NCI-H1105 (cell line): ENCODE measurements at places on chromosomes 7 and 10.

GRCh38 chr7:2220030-2220429 is 12.7 kb downstream of the MAD1L1 start:
- no peak for DNase-seq

- peak; percentile 30 for DNase-seq
Measured at GRCh38 chr7:110534241-110534931, 556.5 kb upstream of the LRRN3 start.

GRCh38 chr10:90612276-90612675 is 245.6 kb downstream of the HTR7 start:
- DNase-seq = no peak

DNA sequence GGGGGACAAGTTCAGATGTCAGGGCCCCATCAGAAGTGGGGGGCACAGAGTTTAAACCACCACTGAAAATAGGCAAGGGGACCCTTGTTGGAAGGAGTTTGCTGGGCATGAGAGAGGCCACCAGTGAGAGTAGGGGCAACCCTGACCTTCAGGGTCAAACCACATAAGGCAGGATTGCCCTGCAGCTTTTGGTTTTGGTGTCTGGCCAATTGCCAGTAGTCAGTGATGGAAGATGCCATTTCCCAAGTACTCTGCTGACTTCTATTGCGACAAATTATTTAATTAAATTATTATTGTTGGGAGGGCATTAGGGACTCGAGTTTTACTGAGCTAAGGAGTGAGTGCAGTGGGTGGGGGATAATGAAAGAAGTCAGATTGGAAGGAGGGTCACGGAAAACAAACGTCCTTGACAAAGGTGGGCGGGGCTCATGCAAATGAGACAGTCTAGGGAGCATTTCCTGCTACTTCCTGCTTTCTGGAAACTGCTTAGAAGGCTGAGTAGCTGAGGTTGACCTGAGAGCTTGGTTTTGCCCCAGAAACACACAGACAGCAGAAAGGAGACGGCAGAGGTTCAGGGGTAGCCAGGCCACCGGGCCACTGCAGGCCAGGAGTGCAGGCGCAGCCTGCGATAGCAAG is 74.2 kb upstream of the ANLN start:
- DNase-seq = no peak

- no peak for DNase-seq
Measured at GRCh38 chr10:77084431-77085144, 553.0 kb downstream of the KCNMA1 start.

- DNase-seq = no peak
Measured at GRCh38 chr7:151832138-151832537, 44.8 kb downstream of the PRKAG2 start.

- DNase-seq = no peak
Measured at GRCh38 chr10:131629026-131629770, 271.6 kb upstream of the PPP2R2D start.

DNA sequence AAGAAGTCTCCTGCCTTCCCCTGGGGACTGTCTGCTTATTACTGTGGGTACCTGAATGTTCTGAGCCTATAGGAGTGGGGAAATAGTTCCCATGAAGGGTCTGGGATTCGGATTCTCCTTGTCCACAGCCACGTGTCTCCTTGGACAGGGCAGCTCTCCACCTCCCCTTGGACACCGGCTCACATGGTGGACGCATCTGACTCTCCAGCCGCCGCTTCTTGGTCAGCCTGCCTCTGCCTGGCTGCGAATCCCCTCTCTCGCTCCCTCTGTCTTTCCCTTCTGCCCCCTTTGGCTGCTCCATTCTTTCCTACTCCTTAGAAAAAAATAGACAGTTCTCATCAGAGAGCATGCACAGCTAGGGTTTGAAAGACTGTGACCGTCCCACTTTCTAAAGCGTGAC is 46.9 kb downstream of the JAKMIP3 start:
- no peak for DNase-seq

DNA sequence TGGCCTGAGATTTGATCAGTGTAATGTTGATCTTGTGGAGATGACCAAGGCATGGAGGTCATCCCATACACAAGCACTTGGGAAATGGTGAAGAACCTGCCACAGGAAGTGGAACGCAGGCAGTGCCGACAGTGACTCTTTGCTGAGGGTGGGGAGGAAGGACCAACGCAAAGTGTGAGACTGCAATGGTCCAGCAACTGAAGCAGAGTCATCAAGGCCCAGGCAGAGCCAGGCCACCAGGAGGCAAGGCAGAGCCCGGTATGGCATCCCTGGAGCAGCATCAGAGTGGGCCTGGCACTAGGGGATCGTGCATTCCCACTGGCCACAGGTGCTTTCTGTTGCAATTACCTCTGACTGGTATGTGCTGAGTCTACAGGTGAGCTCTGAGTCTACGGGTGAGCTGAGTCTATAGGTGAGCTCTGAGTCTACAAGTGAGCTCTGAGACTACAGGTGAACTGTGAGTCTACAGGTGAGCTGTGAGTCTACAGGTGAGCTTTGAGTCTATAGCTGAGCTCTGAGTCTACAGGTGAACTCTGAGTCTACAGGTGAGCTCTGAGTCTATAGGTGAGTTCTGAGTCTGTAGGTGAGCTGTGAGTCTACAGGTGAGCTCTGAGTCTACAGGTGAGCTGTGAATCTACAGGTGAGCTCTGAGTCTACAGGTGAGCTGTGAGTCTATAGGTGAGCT is 132.9 kb downstream of the KLF6 start:
- no peak for DNase-seq

DNA sequence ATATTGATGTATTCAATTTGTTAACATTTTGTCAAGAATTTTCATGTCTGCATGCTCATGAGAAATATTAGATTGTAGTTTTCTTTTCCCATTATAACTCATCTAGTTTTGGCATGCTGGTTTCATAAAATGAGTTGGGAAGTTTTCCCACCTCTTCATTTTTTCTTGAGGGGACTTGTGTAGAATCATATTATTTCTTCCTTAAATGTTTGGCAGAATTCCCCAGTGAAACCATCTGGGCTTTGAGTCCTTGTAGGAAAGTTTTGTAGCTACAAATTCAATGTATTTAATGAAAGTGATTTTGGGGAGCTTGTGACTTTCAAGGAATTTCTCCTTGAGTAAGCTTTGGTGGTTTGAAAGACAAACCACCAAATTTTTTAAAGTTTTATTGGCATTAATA is 173.2 kb downstream of the PHTF2 start:
- DNase-seq = no peak

DNA sequence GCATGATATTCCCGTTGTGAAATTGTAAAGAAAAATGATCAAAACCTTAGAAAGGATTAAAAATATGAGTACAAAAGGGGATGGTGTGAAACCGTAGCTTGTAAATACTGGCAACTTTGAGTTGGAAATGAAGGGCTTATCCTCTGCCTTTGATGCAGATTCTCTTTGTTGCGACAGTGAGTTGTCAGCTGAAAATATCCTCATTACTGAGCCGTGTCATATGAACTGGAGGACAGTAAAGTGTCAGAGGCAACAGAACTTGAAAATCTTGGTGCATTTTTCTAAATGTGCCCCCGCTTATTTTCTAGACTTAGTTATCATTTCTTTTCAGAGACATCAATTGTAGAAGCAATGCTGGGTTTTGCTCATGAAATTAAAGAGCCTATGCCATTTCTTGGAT is 170.5 kb upstream of the NPS start:
- DNase-seq = no peak

DNA sequence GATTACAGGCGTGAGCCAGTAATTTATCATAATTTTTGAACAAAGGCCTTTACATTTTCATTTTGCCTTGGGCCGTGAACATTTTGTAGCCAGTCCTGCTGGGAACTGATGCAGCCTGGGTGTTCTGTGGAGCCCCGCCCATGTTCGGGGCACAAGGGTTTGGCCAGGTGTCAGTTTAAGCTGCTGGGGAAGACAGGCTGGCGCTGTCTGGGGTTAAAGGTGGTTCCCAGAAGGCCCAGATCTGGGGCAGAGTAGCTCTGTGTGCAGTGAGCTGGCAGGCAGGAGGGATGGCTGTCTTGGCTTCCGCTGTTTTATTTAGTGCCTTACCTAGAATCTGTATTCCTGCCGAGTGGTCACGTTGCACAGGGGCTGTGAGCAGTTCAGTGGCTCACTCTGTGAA is 50.2 kb downstream of the DOCK1 start:
- DNase-seq = no peak

- no peak for DNase-seq
Measured at GRCh38 chr10:125262409-125262808, 102.0 kb upstream of the CTBP2 start.

DNA sequence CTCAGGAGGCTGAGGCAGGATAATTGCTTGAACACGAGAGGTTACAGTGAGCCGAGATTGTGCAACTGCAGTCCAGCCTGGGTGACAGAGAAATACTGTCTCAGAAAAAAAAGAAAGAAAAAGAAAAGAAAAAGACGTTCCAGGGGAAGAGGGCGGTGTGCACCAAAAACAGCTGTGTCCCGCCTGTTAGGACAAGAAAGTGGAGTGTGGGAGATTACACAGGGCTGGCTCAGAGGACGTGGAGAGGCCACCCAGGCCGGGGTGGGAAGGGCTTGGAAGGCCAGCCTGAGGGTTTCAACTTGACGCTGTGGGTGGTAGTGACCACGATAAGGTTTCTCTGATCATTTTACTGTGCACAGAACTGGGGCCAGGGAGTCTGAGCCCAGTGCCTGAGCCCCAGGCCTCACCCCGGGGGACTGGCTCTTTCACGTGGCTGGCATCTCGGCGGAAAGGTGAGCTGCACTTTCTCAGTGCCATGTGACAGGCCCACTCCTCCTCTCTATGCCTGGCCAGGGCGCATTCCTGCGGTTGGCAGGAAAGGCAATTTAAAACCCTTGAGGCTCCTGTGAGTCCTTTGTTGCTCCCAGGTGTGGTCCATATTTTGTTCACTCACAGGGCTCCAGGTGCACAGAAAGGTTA is 13.9 kb downstream of the RHBDD2 start:
- no peak for DNase-seq

DNA sequence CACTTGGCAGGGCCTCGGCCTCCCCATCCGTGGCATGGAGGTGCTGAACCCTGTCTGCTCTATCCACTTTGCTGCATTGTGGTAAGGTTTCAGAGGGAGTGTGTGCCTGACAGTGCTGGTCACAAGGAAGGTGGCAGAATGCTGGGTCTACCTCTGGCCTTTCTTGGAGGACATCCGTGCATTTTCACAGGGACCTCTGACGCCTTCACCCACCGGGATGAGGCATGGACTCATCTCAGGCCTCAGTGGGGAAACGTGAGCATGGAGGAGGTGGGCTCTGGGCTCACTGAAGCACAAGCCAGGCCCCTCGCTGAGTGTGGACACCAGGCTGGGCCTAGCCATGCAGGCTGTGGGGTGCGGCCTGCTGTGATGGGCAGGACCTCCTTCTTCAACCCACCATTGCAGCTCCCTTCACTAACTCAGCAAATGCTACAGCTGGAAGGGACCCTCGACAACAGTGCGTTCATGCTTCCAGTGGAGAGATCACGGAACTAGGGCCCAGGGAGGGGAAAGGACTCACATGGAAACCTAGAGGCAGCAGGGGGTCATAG is 8.6 kb downstream of the TBATA start:
- DNase-seq = no peak

DNA sequence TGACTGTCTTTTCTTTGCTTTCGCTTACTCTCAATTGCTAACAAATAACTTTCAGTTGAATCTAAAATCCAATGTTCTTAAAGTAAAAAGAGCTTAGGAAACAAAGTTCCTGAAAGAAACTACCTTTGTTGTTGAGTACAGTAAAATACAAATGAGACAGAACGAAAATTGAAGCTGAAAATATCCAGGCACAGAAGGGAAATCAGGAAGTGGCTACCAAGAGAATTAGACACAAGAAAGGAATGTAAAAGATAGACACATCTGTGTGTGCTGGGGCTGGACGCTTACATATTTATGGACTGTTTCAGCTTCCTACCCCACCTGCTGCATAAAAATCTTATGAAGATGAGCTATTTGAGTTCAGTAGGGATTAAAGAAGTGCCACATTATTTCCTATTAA is 161.7 kb upstream of the PLXDC2 start:
- no peak for DNase-seq

DNA sequence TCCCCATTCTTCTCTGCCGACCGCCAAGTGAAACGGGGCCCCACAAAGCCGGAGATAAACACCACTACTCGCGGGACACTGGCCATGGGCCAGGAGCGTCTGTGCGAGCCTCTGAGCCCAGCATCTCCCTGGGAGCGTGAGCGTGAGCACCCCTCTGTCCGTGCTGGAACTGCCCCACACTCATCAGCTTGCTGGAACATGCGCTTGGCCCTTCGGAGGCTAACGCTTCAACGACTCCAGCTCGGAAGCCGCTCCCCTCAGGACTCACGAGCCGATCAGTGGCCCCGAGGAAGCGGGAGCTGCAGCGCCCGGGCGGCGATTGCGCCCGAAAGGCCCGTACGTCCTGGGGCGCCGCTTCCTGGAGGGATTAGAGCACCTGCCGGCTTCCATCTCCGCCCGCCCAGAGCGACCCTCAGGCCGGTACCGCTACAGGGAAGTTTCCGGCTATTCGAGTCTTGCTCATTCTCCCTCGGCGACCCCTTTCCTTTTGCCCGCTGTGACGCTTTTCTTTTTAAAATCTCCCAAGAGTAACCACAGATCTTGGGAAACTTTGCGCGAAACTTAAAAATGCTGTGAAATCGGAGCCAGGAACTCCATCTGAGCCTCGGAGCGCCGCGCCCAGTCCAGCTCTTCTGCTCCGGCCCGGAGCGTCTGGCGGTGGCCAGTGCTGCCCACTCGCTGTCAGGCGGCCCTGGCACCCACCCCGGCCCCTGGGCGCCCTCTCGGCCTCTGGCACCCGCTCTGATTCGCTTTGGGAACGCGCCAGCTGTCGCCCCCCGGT is 1.0 kb downstream of the TLL2 start:
- DNase-seq = no peak

- DNase-seq = no peak
Measured at GRCh38 chr7:37056234-37056912, 332.1 kb upstream of the AOAH start.

GRCh38 chr10:6476989-6477388 is 103.1 kb downstream of the PRKCQ start:
- DNase-seq = no peak
